T-helper 2 cell treated with Interferon-gamma antibody and Interleukin-4, amounts not matched to agents 5 μg/mL and 100 μg/mL, for 36 hours (primary cell): ENCODE measurements at places on chromosomes 2 and 18.

GRCh38 chr2:201263779-201264178 is 3.4 kb downstream of the CASP8 start:
- no peak for DNase-seq

- no peak for DNase-seq
Measured at GRCh38 chr18:57083485-57083884, 63.4 kb upstream of the BOD1L2 start.

DNA sequence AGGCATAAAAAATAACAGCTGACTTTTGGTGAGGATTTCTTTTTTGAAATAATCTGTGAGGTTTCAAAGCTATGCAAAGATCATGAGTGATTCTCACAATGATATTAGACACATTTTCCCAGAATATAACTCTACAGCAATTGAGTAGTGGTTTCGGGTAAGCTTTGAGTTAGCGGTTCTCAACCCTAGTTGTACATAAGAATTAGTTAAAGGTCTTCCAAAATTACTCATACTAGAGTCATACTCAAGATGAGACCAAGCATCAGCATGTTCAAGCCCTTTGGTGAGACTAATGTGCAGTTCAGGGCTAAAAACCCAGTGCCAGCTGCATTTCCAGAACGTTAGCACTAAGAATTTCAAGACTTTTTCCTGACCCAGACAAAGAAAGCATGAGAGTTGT is 31.1 kb downstream of the DSG4 start:
- DNase-seq = no peak

DNA sequence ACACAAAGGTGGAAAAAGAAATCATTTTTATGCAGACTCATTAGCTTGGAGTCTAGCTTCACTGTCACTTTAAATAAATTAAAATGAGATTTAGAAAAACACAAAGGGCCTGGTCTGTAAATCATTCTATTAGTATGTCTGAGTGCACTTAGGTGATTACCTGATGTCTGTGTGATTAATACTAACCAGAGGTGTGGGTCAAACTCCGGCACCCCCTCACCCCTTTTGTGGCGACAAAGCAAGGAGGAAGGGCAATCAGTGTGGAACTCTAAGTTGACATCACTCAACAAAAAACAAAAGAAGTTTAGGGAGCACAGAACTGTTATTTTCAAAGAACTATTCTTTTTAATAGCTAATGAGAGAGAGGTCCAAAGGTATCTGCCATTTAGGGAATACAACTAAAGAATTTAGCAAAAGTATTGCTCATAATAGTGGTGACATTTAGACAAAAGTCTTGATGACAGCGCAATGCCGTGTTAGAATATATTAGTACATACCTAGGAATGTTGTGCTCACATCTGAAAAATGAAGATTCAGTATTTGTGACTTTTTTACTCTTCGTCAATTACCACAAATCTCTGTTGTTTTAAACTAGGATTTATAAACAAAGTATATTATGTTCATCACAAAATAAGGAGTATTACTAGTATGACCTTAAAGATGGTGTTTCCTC is 66.3 kb downstream of the ZEB2 start:
- DNase-seq = no peak

DNA sequence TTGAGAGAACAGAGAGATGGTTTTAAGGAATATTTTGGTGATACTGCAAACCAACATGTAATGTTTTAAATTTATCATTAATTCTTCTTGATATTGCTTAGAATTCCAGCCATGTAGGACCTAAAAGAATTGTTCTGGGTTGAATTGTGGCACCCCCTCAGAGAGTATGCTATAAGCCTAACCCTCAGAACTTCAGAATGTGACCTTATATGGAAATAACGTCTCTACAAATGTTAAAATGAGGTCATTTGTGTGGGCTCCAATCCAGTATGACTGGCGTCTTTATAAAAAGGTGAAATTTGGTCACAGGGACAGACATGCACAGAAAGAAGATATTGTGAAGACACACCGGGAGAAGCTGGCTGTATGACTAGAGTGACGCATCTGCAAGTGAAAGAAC is 193.6 kb downstream of the NRXN1 start:
- no peak for DNase-seq

DNA sequence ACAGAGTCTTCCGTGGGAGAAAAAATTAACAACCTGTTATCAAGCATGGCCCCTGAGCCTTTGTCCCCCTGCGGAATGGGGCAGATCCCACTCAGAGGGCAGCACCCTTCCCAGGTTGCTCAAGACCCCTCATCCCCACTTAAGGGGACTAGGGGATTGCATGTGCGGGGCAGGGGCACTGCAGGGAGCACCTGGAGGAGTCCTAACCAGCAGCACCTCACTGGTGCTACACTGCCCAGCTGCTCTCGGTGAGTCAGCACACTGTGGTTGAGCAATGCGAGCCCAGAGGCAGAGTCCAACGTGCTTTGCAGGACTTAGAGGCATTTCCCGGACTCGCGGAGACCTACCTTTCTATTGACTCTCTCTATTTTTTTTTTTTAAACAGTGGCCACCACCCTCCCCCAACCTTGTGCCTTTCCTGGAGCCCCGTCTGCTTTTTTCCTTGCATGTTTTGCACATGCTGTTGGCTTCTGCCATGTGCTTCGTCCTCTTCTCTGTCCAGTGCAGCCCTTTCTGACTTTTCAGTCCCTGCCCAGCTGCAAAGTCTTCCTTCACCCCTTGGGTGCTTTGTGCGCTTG is 74.0 kb downstream of the IL1R2 start:
- DNase-seq = no peak

DNA sequence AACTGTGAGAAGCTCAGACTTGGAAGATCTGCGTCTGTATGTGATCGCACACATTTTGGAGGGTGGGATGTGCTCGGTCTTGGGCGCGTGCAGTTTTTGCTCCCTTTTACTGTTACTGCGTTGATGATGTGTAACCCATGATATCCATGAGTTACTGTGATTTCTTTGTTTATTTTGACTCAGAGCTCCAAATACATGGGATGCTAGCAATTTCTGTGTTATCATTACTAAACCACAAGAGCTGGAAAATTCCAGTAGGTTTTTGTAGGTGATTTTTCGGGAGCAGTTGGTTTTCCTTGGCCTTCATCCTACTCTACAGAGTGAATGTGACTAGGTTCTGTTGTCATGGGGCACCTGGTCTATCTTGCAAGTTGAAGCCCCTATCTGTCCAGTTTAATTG is 124.2 kb downstream of the AGAP1 start:
- no peak for DNase-seq

- DNase-seq = peak; percentile 17
Measured at GRCh38 chr2:202237787-202238233, 587 bp downstream of the SUMO1 start.

DNA sequence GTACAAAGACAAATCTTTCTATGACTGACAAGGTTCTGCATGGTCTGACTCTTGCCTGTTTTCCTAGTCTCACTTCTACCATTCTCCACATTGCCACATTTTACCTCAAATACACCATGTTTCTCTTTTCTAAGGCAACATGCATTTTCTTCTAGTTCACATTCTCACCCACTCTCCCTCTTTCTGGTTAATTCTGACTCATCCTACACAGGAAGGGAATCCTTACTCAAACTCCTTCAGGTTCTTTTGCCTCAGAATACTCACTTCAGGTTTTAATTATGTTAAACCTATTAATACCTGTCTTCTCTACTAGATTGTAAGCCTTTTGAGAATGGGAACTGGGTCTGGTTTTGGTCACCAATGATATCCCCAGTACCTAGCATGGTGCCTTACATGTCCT is 47.2 kb downstream of the MAP2 start:
- no peak for DNase-seq

DNA sequence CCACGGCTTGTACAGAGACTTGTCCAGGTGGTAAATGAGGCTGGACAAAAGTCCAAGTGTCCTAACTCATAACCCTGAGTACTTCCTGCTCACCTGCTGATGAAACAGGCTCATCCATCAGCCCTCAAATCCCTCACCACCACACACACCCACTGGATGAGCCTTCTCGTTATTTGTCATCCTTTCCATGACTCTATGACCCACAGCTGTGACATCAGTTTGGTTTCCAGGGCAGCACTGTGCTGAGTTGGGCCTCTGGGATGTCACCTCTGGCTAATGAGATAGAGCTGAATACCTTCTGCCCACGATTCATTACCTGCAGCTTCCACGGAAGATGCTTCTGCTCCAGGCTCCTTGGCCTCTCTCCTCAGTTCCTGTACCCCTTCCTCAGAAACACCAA is 39.4 kb downstream of the SLC14A2 start:
- DNase-seq = no peak

DNA sequence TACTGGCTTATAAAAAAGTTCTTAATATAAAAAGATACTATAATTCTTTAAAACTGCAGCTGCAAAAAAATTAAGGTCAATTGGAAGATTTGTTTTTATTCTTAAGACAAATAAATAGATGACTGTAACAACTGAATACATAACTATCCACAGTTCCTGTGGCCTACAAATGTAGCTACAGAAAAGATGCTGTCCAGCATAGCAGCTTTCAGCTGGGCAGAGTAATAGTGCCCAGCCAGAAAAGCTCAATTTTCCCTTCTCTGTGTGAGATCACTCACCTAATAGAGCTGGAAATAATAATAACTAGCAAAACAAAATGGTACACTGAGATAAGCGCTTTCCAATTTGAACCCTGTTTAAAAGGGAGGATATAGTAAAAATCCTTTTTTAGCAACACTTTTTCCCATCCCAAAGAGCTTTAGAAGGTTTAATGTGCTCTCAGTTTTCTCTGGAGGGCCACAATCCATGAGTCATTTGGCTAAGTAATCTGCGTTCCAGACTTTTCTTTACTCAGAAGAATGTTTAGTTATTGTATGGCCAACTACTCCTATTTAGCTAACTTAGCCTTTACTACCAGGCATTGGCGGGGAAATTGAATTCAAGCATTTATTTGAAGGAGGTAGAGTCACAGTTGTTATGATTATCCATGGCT is 158.1 kb upstream of the SLC39A10 start:
- DNase-seq = no peak
